Naive thymus-derived CD4-positive, alpha-beta T cell (primary cell): ENCODE measurements at places on chromosomes 1 and 21. TPM values are rescaled to one million over a fixed set of nuclear protein-coding genes. Genes with fewer than 3 reads are reported as not detected.

DNA sequence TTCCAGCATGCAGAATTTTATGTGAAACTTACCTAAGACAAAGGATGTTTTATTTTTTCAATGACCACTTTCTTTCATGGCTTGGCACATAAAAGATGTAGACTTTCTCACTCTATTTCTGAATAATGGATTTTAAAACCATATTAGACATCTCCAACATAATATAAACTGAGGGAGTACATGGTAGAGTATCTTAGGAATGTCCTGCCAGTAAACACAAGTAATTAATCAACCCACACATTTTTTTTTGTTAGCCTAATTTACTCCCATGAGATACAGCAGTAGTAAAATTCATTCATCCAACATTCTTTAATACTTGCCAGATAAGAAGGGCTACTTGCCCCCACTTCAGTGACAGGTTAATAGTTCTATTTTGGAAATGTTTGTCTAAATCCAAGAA is 235.4 kb upstream of the ADAMTS5 start:
- DNase-seq = no peak

Gene COL16A1
- polyA plus RNA-seq = 0.31 TPM

DNA sequence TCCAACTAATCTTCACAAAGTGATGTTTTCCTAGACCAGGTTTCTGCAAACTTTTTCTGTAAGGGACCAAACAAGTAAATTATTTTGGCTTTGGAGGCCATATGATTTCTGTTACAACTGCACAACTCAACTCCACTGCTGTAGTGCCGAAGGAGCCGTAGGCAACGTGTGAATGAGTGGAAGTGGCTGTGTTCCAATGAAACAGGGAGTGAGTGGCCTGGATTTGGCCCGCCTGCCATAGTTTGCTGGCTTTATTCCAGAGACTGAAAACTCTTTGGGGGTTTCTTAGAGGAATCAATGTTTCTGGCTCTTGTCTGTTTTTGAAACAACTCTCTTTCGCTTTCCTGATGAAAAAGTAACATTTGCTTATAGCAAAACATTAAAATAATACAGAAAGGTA is 12.6 kb upstream of the ACTL8 start:
- no peak for DNase-seq

DNA sequence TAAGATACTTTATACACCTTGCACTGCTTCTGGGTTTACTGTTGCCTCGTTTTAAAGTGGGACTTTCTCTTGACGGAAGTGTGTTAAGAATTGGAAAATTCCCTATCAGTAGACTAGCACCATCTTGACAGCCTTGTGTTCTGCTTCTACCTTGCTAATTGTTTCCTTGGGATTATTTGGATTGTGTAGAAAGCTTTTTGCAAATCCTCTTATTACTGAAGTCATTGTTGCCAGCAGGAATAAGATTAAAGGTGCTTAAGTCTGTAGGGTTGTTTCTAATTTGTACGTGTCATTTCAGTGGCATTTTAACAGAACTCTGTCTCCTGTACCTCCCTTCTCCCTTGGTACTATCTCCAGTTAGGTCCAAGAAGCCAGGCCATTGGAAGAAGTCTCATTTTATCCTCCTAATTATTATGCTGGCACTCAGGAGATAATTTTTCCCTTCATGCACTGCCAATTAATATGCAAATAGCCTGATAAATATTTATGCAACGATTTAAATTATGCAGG is 107.7 kb downstream of the POU2F1 start:
- DNase-seq = no peak

DNA sequence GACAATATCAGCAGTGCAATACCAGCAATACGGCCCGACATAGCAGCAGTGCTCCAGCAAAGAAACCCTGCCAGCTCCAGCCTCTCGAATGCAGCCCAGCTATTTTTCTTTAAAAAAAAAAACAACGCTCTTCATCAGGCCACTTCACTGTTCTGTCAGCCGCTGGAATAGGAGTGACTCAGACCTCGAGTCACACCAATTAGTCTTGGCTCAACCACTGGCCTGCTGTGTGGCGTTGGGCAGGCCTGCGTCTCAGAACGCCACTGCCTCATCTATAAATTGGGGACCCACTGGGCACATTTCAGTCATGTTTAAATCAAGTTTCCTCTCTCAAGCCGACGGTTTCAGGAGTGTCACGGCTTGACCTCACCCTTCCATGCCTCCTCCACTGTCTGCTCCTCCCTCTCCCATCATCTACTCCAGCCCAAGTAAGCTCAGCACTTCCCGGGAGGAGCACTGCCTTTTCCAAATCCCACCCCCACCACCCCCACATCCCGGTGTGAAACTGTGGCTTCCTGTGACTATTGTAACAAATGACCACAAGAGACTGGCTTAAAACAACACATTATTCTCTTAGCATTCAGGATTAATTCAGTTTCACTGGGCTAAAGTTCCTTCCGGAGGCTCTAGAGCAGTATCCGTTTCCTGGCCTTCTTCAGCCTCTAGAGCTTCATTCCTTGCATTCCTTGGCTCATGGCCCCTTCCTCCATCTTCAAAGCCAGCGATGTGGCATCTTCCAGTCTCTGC is 71.9 kb upstream of the EFHD2 start:
- DNase-seq = no peak

Gene GBP7
- not detected for polyA plus RNA-seq

Gene CA6
- polyA plus RNA-seq = 3.6 TPM

- DNase-seq = no peak
Measured at GRCh38 chr21:33219954-33220353, 9.8 kb upstream of the IFNAR2 start.

- no peak for DNase-seq
Measured at GRCh38 chr1:6688757-6689156, 12.9 kb downstream of the DNAJC11 start.
